ENCODE measurements at places on chromosomes 11 and 22. TPM values are rescaled to one million over a fixed set of nuclear protein-coding genes. Genes with fewer than 3 reads are reported as not detected.

The BEST1 gene
- total RNA-seq, result 0.48 TPM

DNA sequence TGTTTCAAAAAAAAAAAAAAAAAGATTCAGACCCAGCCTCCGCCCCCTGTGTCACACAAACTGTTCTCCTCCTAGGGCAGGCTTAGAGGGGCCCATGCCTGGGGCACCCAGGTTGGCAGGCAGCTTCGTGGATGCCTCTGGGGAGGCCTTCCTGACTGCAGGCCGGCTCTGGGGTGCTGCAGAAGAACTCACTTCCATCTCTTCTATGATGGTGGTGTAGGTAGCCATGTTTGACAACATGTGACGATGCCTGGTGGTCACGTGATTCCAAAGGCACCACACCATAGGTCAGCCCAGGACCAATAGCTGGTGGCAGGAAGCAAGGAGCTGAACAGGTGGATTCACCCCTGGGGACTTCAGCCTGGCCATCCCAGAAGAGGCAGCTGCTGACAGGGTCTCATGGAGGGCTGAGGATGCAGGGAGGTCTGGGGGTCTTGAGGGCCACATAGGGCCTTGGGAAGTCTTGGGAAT is 24.1 kb upstream of the CELSR1 start:
- no peak overlapping the region for H3K4me3 ChIP-seq
- H3K27ac ChIP-seq, result no peak overlapping the region
- no peaks in the 10 kb centered on the region for H3K27me3 ChIP-seq

The GGT1 gene
- 41.5 TPM for total RNA-seq

DNA sequence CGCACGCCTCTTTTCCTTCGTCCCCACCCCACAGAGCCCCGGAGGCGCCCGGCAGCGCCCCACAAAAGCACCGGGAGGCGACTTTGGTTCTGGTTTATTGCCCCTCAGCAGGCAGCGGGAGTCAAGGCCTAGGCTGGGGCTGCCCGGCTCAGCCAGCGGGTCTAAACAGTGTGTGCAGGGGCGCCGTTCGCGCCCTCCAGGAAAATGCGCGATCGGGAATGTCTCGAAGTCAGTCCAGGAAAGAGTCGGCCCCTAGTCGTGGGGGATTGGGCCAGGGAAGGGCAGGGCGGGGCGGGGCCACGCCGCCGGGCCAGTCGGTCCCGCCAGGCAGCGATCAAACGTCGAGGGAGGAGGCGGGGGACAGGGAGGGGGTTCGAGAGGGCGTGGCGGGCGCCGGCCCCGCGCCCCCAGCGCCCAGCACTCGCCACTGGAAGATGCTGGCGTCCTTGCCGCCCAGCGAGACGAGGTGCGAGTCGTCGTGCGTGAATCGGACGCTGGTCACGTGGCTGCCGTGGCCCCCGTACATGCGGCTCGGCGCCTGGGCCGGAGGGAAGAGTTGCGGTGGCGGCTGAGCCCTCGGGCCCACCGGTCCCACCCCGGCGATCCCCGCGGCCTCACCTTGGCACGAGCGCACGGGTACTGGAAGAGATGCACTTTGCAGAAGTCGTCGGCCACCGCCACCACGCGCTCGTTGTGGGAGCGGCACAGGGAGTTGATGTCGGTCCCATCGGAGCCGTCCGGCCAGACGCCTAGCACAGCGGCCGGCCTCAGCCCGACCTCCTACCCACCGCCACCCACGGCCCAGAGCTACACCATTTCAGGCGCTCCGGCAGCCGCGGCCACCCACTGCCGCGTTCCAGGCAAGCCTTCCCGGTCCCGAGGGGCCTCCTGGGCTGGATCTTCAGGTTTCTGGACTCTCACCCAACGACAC is 741 bp upstream of the MTA2 start:
- peak overlapping the region; percentile 97 for H3K27ac ChIP-seq
- H3K4me3 ChIP-seq, result peak overlapping the region; percentile 81
- H3K27me3 ChIP-seq, result no peaks in the 10 kb centered on the region
- H3K4me1 ChIP-seq, result peaks cover 51% of the 10 kb centered on the region
- peaks cover 63% of the 10 kb centered on the region for H3K36me3 ChIP-seq

- no peak for DNase-seq
- no peaks in the 10 kb centered on the region for H3K27me3 ChIP-seq
- H3K27ac ChIP-seq, result no peak overlapping the region
- H3K4me1 ChIP-seq, result peaks cover 29% of the 10 kb centered on the region
These were observed 6.6 kb downstream of the DPF2 start for GRCh38 chr11:65340226-65340625.

DNA sequence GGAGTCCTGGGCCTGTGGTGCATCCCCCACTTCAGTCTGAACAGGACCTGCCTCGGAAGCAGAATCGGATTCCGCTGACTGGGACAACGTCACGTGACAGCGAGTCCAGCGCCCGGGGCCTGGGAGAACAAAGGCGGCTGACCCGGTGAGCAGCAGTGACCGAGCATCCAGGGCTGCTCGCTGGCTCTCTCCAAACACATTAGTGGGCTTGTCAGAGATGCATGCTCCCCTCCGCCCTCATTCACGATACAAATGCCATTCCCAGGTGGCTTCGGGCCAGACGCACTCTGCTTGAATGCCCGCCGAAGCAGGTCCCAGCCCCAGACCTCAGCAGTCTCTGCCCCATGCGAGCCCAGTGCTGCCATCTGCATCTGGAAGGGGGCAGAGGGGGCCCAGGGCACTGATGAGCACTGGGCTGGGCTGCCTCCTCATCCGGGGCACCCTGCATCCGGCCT is 91.0 kb downstream of the WNT7B start:
- H3K4me3 ChIP-seq, result no peak overlapping the region
- peaks cover 18% of the 10 kb centered on the region for H3K27me3 ChIP-seq
- no peak for DNase-seq
- H3K4me1 ChIP-seq, result no peaks in the 10 kb centered on the region

GRCh38 chr22:22196018-22196533 is 48.5 kb upstream of the VPREB1 start:
- H3K27ac ChIP-seq, result no peak overlapping the region
- peaks cover 3% of the 10 kb centered on the region for H3K4me1 ChIP-seq
- H3K4me3 ChIP-seq, result no peak overlapping the region
- H3K27me3 ChIP-seq, result peaks cover 12% of the 10 kb centered on the region
- no peak for DNase-seq
- H3K36me3 ChIP-seq, result no peaks in the 10 kb centered on the region

GRCh38 chr22:28920757-28921584 is 37.6 kb downstream of the ZNRF3 start:
- peaks cover 22% of the 10 kb centered on the region for H3K27me3 ChIP-seq
- H3K27ac ChIP-seq, result no peak overlapping the region
- no peaks in the 10 kb centered on the region for H3K36me3 ChIP-seq
- no peak for DNase-seq
- no peak overlapping the region for H3K4me3 ChIP-seq
- H3K4me1 ChIP-seq, result no peaks in the 10 kb centered on the region

The ISX gene
- not detected for total RNA-seq

The PAAF1 gene
- 29.9 TPM for total RNA-seq

DNA sequence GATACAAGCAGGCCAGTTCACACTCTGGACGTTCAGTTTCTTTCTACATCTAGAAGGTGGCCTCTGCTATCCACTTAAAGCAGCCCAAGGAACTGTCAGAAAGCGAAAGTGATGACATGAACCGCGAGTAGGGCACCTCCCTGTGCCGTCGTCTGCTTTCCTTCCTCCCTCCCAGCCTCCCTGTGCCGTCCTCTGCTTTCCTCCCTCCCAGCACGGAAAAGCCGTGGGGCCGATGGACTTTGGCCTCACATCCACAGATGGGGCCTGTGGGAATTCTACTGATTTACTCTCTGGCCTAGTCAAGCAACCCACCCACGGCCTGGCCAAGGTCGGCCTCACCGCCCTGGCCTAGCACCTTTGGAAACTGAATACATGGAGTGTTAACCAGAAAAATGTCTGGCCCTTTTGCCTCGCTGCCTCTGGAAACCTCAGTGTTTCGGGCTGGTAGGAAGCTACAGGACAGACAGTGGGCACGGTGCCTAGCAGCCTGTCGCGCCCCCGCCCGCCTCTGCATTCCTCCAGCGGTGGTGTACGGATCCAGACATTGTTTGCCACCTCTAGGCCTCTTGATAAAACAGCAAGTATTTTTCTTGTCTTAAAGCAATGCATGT is 14.2 kb downstream of the PEX26 start:
- peak overlapping the region; percentile 72 for H3K4me3 ChIP-seq
- H3K4me1 ChIP-seq, result peaks cover 50% of the 10 kb centered on the region
- DNase-seq, result peak; percentile 66

- H3K27me3 ChIP-seq, result no peaks in the 10 kb centered on the region
- H3K4me1 ChIP-seq, result no peaks in the 10 kb centered on the region
- no peak overlapping the region for H3K27ac ChIP-seq
These were observed 102.4 kb downstream of the ME3 start for GRCh38 chr11:86570020-86570419.

DNA sequence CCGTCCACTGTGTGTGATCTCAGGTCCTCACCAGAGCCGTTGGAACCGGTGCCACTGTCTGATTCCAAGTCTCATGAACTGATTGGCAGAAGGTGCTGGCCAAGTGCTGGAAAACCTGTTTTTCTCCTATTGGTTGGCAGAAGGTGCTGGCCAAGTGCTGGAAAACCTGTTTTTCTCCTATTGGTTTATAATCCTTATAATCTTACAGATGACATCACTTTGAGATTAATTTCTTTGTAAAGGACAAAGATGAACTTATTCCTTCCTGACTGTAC is 1106.3 kb downstream of the BRD1 start:
- no peaks in the 10 kb centered on the region for H3K4me1 ChIP-seq
- DNase-seq, result no peak

DNA sequence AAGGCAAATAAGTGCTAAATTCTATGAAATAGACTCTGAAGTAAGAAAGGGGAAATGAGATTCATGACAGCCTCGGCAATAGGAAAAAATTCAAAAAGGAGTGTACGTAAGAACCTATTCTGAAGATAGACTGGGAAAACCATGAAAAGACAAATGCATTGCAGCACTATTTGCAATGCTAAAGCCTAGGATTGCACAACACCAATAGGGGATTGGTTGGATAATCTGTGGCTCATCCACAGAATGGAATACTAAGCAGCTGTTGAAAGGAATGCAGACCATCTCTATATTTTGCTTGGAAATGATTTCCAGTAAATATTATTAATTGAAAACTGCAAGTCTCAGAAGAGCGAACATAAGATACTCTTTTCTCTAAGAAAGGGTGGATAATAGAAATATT is 91.7 kb upstream of the CLMP start:
- no peak for DNase-seq
- H3K27ac ChIP-seq, result no peak overlapping the region
- no peak overlapping the region for H3K4me3 ChIP-seq
- peaks cover 13% of the 10 kb centered on the region for H3K27me3 ChIP-seq
- no peaks in the 10 kb centered on the region for H3K4me1 ChIP-seq
- H3K36me3 ChIP-seq, result no peaks in the 10 kb centered on the region

- no peaks in the 10 kb centered on the region for H3K27me3 ChIP-seq
- H3K4me1 ChIP-seq, result no peaks in the 10 kb centered on the region
- H3K27ac ChIP-seq, result no peak overlapping the region
- H3K4me3 ChIP-seq, result no peak overlapping the region
- DNase-seq, result no peak
These were observed 141.5 kb upstream of the UBASH3B start for GRCh38 chr11:122513997-122514396.

The TRPM5 gene
- not detected for total RNA-seq

GRCh38 chr22:32905400-32905799 is 103.9 kb downstream of the TIMP3 start:
- DNase-seq, result no peak
- no peaks in the 10 kb centered on the region for H3K36me3 ChIP-seq
- no peaks in the 10 kb centered on the region for H3K4me1 ChIP-seq

DNA sequence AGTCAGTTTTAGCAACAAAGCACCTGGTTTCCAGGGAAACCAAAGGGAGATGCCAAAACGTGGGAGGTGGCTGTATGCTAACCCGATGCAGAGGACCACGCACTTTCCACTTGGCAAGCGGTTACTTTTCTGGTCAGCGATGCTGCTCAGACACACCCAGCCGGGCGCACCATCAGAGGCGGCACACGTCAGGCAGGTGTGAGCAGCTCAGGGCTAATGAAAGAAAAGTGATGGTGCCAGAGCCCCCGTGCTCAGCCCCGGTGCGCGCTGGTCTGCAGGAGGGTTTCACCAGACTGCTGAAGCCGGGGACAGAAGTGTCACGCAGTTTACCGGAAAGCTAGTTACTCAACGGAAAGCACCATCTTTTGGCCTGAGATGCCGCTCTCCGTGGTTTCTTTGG is 5.7 kb downstream of the LTO1 start:
- no peak for DNase-seq
- no peak overlapping the region for H3K27ac ChIP-seq
- peaks cover 25% of the 10 kb centered on the region for H3K36me3 ChIP-seq
- no peak overlapping the region for H3K4me3 ChIP-seq
- H3K27me3 ChIP-seq, result no peaks in the 10 kb centered on the region

The CELSR1 gene
- 0.36 TPM for total RNA-seq

The ZNF280B gene
- total RNA-seq, result 2.4 TPM

The KCNJ1 gene
- not detected for total RNA-seq

GRCh38 chr11:34449013-34449412 is 10.3 kb downstream of the CAT start:
- peaks cover 23% of the 10 kb centered on the region for H3K36me3 ChIP-seq
- H3K4me3 ChIP-seq, result no peak overlapping the region
- no peaks in the 10 kb centered on the region for H3K27me3 ChIP-seq
- H3K4me1 ChIP-seq, result peaks cover 22% of the 10 kb centered on the region

All from activated CD4-positive, alpha-beta memory T cell treated with anti-CD3 and anti-CD28 coated beads for 36 hours (primary cell).